CD4-positive, CD25-positive, alpha-beta regulatory T cell (primary cell): ENCODE measurements at places on chromosomes 6 and 20. TPM values are rescaled to one million over a fixed set of nuclear protein-coding genes. Genes with fewer than 3 reads are reported as not detected.
A peak's percentile ranks its signal among the peaks of the same experiment; 100 is the strongest.

DNA sequence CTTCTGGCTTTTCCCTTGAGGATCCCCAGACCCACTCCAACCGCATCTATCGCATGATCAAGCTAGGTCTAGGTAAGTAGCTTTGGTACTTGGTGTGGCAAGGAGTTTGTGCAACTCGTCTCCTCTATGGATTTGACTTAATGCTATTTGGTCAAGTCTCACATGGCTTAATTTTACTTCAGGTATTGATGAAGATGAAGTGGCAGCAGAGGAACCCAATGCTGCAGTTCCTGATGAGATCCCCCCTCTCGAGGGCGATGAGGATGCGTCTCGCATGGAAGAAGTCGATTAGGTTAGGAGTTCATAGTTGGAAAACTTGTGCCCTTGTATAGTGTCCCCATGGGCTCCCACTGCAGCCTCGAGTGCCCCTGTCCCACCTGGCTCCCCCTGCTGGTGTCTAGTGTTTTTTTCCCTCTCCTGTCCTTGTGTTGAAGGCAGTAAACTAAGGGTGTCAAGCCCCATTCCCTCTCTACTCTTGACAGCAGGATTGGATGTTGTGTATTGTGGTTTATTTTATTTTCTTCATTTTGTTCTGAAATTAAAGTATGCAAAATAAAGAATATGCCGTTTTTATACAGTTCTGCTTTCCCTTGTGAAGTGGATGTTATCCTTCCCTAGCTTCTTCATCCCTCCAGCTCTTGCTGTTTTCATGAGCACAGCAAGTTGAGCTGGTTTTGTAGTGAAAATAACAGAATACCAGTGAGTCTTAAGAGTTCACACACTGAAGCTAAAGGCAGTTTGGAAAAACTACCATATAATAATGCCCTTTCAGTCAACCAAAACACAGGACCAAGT, 3.8 kb downstream of the SLC35B2 start:
- DNase-seq = peak; percentile 61

DNA sequence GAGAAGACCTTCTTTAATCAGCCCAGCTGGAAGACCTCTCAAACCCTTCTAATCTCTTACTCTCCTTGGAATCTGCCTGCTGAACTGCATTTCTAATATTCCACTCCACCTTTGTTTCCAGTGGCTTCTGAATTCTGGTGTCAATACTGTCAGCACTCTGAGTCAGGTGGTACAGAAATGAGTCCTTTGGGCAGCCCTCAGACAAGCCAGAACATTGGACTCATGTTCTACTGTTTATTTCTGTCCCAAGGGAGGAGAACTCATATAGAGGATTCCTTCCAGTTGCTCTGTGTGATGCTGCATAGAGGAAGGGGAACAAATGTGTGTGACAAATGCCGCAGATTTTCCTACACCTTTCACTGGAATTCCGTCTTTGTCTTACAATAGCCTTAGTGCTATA, 114.8 kb downstream of the PHF3 start:
- DNase-seq = no peak

Gene LRRC73
- not detected for polyA plus RNA-seq

- DNase-seq = no peak
These were observed 110.9 kb upstream of the SSTR4 start for GRCh38 chr20:22924046-22924737.
